ENCODE measurements at places on chromosomes 7 and 10. TPM values are rescaled to one million over a fixed set of nuclear protein-coding genes. Genes with fewer than 3 reads are reported as not detected.

DNA sequence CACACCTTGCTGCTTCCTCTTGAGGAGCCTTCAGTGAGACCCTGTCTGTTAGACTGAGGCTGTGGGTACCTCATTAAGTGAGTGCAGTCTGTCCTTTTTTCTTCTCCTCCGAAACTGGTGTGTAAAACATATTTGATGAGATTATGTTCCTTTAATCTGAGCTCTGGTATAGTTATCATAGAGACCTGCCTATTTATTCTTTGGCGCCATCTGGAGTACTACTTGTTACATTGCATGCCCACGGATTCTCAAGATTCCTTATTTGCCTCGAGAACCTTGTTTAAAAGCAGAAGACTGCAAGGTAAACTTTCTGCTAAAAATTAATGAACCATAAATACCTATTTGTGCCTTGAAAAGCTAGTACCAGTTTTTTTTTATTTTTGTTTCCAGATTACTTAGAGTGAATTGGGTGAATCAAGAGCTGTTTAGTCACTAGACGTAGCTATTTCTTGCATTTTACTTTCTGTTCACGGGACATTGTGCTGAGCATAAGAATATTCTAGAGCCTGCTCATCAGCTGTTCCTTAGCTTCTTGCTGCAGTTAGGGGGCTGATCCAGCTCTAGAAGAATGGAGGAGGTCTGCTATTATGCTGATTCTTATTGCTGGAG lies 16.9 kb upstream of the STMP1 start:
- H3K4me1 ChIP-seq: no peaks in the 10 kb centered on the region
- H3K27ac ChIP-seq: no peak overlapping the region
- DNase-seq: no peak
- H3K4me3 ChIP-seq: no peak overlapping the region
- no peaks in the 10 kb centered on the region for H3K36me3 ChIP-seq

DNA sequence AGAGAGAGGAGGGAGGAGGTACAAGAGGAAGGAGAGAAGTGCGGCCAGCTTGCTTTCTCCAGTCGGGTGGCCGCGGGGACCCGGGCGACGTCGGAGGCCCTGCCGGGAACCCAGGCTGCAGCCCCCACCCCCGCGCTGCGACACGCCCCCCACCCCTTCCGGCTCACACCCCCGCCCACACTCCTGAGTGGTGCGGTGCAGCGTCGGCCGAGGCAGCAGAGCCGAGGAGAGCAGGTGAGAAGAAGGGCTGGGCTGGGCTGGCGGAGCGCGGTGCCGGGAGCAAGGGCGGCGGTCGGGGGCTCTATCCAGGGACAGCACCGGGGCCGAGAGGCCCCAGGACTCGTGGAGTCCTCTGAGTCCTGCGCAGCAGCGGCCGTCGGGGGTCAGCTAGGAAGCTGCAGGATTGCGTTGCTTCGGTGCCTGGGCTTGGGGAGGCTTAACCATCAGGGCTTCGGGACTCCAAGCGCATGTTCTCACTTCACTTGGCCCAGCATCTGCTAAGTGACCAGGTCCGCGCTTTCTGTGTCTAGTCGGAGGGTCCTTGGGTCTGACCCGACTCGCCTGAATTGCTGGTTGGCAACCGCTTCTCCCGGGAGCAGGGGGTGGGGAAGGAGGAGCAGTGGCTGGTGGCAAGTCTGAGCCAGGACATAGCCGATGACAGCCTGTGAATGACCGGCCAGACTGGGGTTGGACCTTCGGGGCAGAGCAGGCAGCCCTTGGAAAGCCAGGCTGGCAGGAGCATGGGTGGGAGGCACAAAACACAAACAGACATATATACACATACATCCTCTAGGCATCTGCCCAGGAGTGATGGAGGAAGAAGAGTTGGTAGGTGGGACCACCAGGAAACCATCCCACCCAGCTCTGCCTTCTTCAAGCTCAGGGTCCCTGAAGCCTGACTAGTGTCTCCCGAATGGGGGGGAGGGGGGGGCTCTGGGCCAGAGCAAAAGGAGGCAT lies 683 bp downstream of the CHAT start:
- H3K4me3 ChIP-seq: no peak overlapping the region
- no peak overlapping the region for H3K27ac ChIP-seq
- no peak for DNase-seq
- peaks cover 100% of the 10 kb centered on the region for H3K27me3 ChIP-seq
- no peaks in the 10 kb centered on the region for H3K4me1 ChIP-seq

DNA sequence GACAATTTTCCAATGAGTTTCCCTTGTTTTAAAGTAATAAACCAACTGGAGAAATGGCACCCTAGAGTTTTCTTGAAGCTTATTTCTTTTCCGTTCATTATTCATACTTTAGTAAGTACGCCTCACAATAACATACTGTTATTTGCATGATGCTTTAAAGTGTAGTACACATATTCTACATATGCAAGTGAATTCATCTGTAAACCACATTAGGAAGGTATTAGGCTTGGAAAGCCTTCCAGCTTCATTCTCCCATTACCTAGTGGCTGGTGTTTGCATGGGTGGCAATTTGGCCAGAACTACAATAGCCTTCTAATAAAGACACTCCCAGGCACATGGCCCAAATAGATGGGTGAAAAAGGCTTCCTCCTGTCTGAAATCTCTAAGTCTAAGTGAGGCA lies 45.5 kb upstream of the KIAA1217 start:
- DNase-seq: no peak
- no peaks in the 10 kb centered on the region for H3K36me3 ChIP-seq
- no peak overlapping the region for H3K27ac ChIP-seq
- H3K4me1 ChIP-seq: no peaks in the 10 kb centered on the region
- H3K4me3 ChIP-seq: no peak overlapping the region

The CYP3A7 gene
- total RNA-seq: 1.5 TPM

DNA sequence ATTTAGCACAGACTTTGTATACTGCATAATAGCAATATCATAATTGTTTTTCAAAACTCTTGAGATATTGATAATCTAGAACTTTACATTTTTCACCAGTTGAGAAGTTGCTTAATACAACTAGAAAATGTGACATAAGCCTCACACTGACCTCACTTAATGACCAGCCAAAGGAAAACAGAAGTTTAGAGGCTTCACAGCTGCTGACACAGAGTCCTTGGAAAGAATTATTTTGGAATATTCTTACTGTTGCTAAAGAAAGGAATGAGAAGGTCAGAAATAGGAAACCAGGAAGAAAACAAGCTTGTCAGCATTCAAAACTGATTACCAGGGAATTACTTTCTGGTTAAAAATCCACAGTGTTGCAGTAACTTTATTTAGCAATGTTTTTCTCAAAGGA lies 35.5 kb upstream of the WASL start:
- H3K27ac ChIP-seq: no peak overlapping the region
- H3K4me1 ChIP-seq: no peaks in the 10 kb centered on the region
- H3K4me3 ChIP-seq: no peak overlapping the region
- no peaks in the 10 kb centered on the region for H3K27me3 ChIP-seq
- no peaks in the 10 kb centered on the region for H3K36me3 ChIP-seq

- peak; percentile 40 for DNase-seq
- H3K27me3 ChIP-seq: no peaks in the 10 kb centered on the region
- H3K4me1 ChIP-seq: no peaks in the 10 kb centered on the region
- no peaks in the 10 kb centered on the region for H3K36me3 ChIP-seq
- no peak overlapping the region for H3K27ac ChIP-seq
- H3K4me3 ChIP-seq: no peak overlapping the region
Measured at GRCh38 chr7:155355745-155356144, 58.1 kb downstream of the INSIG1 start.

The CD36 gene
- total RNA-seq: 240 TPM

The C10orf143 gene
- total RNA-seq: 2.9 TPM

DNA sequence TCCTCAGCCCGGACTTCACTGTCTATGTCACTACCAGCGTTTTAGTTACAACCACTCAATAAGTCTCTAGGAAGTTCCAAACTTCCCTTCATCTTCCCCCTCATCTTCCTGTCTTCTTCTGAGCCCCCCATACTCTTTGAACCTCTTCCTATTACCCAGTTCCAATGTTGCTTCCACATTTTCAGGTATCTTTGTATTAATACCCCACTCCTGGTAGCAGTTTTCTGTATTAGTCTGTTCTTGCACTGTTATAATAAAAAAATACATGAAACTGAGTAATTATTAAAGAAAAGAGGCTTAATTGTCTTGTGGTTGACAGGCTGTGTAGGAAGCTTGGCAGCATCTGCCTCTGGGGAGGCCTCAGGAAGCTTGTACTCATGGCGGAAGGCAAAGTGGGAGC lies 218.6 kb downstream of the BICC1 start:
- no peaks in the 10 kb centered on the region for H3K27me3 ChIP-seq
- no peaks in the 10 kb centered on the region for H3K36me3 ChIP-seq
- no peak overlapping the region for H3K4me3 ChIP-seq
- no peak for DNase-seq

- no peaks in the 10 kb centered on the region for H3K27me3 ChIP-seq
- no peak overlapping the region for H3K27ac ChIP-seq
- no peaks in the 10 kb centered on the region for H3K36me3 ChIP-seq
- no peak overlapping the region for H3K4me3 ChIP-seq
- no peak for DNase-seq
Measured at GRCh38 chr10:30579574-30579973, 50.0 kb downstream of the LYZL2 start.

GRCh38 chr7:107857541-107857912 lies 33.5 kb upstream of the DLD start:
- H3K27ac ChIP-seq: peak overlapping the region; percentile 74
- H3K36me3 ChIP-seq: no peaks in the 10 kb centered on the region
- no peak overlapping the region for H3K4me3 ChIP-seq

DNA sequence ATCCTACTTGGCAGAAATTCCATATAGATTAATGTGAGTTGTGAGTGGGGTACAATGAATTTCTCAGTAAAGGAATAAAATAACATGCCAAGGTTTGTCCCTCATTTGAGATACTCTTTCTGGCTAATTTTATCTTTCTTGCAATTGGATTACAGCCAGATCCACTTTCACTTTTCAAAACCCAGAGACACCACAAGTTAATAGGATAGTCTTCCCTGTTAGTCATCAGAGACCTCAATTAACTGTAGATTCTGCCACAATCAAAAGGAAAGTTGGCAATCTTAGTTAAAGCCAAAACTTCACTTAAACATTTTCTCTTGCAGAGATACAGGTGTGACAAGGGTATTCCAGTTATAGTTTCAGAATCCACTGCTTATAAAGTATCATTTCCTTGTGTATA lies 91.4 kb upstream of the PHYHIPL start:
- H3K36me3 ChIP-seq: no peaks in the 10 kb centered on the region
- H3K27me3 ChIP-seq: no peaks in the 10 kb centered on the region
- H3K27ac ChIP-seq: no peak overlapping the region
- no peaks in the 10 kb centered on the region for H3K4me1 ChIP-seq
- no peak overlapping the region for H3K4me3 ChIP-seq

DNA sequence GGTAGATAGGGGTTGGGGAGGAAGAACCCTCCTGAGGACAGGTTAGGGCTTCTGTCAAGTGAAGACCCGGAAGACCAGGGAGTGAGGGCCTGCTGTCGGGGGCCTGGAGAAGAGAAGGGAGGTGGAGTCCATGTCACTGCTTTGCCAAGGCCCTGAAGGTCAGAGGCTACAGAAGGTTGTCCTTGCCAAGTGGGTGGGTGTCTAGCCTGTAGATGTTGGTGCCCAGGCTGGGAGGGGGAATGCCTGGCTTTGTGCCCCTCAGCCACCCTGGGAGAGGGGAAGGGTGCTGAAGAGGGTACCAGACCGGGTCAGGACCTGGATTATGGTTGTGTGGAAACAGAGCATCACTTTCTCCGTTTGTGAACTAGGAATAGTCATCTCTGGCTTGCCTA lies 67.2 kb upstream of the AQP1 start:
- H3K27me3 ChIP-seq: no peaks in the 10 kb centered on the region
- no peaks in the 10 kb centered on the region for H3K36me3 ChIP-seq
- no peak overlapping the region for H3K4me3 ChIP-seq
- no peak for DNase-seq
- H3K4me1 ChIP-seq: no peaks in the 10 kb centered on the region
- H3K27ac ChIP-seq: no peak overlapping the region

The HOXA4 gene
- 0.80 TPM for total RNA-seq

GRCh38 chr7:106236065-106236464 lies 48.7 kb downstream of the NAMPT start:
- no peak for DNase-seq
- H3K4me3 ChIP-seq: no peak overlapping the region
- no peaks in the 10 kb centered on the region for H3K4me1 ChIP-seq

- H3K27me3 ChIP-seq: no peaks in the 10 kb centered on the region
- H3K4me3 ChIP-seq: no peak overlapping the region
- H3K27ac ChIP-seq: no peak overlapping the region
Measured at GRCh38 chr10:129808092-129808983, 155.7 kb downstream of the EBF3 start.

- no peaks in the 10 kb centered on the region for H3K4me1 ChIP-seq
- H3K27me3 ChIP-seq: no peaks in the 10 kb centered on the region
- no peaks in the 10 kb centered on the region for H3K36me3 ChIP-seq
- H3K27ac ChIP-seq: no peak overlapping the region
Measured at GRCh38 chr10:119243488-119243887, 36.1 kb downstream of the GRK5 start.

DNA sequence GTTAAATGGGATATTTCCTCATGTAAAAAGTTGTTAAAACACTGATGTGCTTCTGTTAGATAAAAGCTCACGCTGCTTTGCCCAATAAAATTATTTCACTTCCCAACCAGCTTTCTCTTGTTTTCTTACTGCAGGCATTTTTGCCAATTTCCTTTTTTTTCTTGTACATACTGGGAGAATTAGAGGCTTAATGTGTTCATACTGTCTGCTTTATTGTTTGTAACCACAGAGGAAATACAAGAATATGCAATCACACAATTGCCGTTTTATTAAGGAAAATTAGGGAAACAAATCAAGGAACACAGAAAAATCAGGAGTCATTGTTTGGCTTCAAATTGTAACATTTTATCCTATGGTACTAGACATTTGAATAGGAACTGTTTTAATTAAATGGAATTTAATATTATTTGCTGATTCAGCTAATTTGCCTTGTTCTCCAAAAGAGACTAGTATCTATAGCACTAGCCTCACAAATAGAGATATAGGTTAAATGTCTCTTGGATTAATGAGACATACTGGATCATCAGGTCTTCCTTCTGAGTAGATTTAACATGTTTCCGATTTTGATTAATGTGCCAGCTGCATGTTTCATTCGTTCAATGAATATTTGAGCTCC lies 6.4 kb upstream of the VWA2 start:
- no peak overlapping the region for H3K4me3 ChIP-seq
- H3K27me3 ChIP-seq: no peaks in the 10 kb centered on the region
- DNase-seq: no peak
- no peaks in the 10 kb centered on the region for H3K4me1 ChIP-seq

DNA sequence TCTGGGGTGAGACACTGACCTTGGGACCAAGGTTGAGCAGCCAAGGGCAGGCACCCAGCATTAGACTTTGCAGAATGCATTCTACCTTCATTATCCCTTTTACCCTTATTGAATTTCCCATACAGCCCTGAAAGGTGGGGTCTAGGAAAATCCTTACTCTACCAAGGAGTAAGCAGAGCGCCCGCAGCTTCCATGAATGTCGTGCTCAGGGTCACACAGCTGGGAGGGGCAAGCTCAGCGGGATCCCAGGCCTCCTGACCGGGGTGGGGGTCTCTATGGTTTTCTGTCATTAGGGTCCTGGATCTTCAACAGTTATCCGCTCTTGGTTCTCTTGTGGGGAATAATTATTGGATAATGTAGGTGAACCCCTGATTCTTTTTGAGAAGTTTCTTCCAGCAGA lies 30.7 kb upstream of the BTBD16 start:
- no peak overlapping the region for H3K4me3 ChIP-seq
- H3K36me3 ChIP-seq: no peaks in the 10 kb centered on the region
- no peaks in the 10 kb centered on the region for H3K27me3 ChIP-seq
- no peaks in the 10 kb centered on the region for H3K4me1 ChIP-seq
- no peak for DNase-seq
- H3K27ac ChIP-seq: no peak overlapping the region
